Panc1 (cell line): ENCODE measurements at places on chromosomes 1 and 21. TPM values are rescaled to one million over a fixed set of nuclear protein-coding genes. Genes with fewer than 3 reads are reported as not detected.

Gene RXRG
- not detected for total RNA-seq

Gene ACTL8
- not detected for total RNA-seq

Gene MAB21L3
- total RNA-seq = not detected

Gene GBP5
- total RNA-seq = 0.10 TPM

Gene RIPPLY3
- 1.2 TPM for total RNA-seq

Gene LIN28A
- 0.64 TPM for total RNA-seq

Gene LIN9
- total RNA-seq = 11.4 TPM

- no peak within 1 kb of the TSS for H3K4me3 ChIP-seq
- no peaks in the 10 kb centered on the region for H3K4me1 ChIP-seq
- H3K27me3 ChIP-seq = no peaks in the 10 kb centered on the region
- no peak within 1 kb of the TSS for H3K27ac ChIP-seq
- no peaks in the 10 kb centered on the region; the same call in 1 of the 2 replicates for H3K36me3 ChIP-seq
Measured at GRCh38 chr1:110872745-110873720, at the start of gene CD53. Gene CD53 (plus strand): TSS chr1:110873148. CDS start chr1:110891409, 18,261 bp downstream.

DNA sequence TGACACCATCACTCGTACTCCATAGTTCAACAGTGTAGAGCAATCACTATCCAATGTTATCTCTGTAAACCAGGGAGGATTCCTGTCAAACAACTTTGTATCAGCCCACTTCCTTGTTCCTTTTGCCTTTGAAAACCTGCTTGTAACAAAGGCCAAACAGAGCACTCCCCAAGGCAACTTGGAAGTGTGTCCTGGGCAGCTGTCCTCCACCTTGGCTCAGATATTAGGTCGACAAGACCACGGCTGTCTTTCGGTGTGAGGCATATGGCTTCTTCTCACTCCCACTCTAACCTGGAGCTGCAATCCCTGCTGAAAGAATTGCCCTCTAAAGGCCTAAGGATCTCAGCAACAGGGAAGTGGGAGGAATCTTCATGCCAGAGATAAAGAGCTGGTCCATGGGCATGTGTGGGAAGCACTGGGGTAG is 66.7 kb downstream of the ITPKB start:
- no peaks in the 10 kb centered on the region for H3K27me3 ChIP-seq
- no peak overlapping the region for H3K4me3 ChIP-seq
- no peaks in the 10 kb centered on the region for H3K36me3 ChIP-seq
- H3K27ac ChIP-seq = no peak overlapping the region
- DNase-seq = no peak

DNA sequence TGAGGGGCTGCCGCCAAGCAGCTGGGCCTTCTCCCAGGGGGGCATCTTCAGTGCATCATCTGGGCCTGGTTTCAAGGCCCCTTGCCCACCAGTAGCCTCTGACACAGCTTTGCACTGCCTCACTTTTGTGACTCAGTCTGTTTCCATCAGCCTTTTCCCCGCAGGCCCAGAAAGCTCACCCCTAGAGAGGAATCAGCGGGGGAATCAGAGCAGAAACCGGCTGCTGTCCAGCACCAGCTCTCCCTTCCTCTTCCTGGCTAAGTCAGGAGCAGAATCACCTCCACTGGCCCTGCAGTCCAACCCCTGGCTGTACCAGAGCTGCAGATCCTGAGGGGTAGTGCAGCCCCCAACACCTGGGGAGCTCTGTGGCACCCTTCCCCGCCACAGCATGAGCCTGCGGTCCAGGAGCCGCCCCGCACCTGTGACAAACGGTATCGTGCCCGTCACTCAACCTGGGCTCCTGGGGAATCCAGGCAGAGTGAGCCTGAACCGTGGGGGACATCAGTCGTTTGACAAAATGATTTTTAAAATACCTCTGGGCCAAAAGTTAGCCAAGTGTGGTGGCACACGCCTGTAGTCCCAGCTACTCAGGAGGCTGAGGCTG is 83.3 kb upstream of the TMEM51 start:
- no peak for DNase-seq
- H3K36me3 ChIP-seq = no peaks in the 10 kb centered on the region
- no peak overlapping the region for H3K27ac ChIP-seq
- H3K27me3 ChIP-seq = no peaks in the 10 kb centered on the region
- no peak overlapping the region for H3K4me3 ChIP-seq

DNA sequence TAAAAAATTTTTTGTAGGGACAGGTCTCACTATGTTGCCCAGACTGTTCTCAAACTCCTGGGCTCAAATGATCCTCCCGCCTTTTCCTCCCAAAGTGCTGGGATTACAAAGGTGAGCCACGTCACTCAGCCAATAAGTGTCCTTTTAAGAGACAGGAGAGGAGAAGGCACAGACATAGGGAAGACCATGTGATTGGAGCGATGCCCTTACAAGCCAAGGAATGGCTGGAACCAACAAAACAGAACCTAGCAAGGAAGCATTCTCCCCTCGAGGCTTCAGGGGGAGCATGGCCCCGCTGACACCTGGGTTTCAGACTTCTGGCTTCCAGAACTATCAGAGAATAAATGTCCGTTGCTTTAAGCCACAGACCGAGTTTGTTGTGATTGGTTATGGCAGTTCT is 37.0 kb downstream of the NDUFS5 start:
- no peaks in the 10 kb centered on the region for H3K27me3 ChIP-seq
- H3K4me1 ChIP-seq = no peaks in the 10 kb centered on the region
- H3K27ac ChIP-seq = no peak overlapping the region
- no peak overlapping the region for H3K4me3 ChIP-seq
- no peak for DNase-seq

- H3K36me3 ChIP-seq = no peaks in the 10 kb centered on the region
- no peak for DNase-seq
- H3K4me1 ChIP-seq = no peaks in the 10 kb centered on the region
- no peaks in the 10 kb centered on the region for H3K27me3 ChIP-seq
- no peak overlapping the region for H3K4me3 ChIP-seq
- H3K27ac ChIP-seq = no peak overlapping the region
Measured at GRCh38 chr1:84407958-84408422, 9.7 kb downstream of the DNASE2B start.

- peaks cover 4% of the 10 kb centered on the region; the same call in 1 of the 2 replicates for H3K27me3 ChIP-seq
- H3K4me1 ChIP-seq = peaks cover 6% of the 10 kb centered on the region; the same call in 1 of the 2 replicates
- H3K27ac ChIP-seq = no peak overlapping the region
Measured at GRCh38 chr1:158115126-158115525, 65.6 kb upstream of the CD1D start.

DNA sequence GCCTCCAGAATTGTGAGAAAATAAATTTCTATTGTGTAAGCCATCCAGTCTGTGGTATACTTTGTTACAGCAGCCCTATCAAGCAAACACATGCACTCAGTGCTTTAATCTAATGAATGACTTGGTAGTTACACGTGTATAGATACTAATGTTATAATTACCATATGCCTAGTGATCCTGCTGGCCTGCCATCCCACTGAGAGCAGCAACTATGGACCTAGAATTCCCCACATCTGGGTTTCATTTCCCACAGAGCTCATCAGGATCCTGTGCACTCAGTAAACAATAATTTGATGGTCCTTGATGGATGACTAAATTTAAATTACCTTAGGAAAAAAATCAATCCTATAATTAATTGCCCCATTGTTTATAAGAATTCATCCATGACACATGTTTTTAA is 86.5 kb upstream of the RGS1 start:
- no peaks in the 10 kb centered on the region for H3K27me3 ChIP-seq
- H3K27ac ChIP-seq = no peak overlapping the region
- no peak for DNase-seq
- H3K36me3 ChIP-seq = no peaks in the 10 kb centered on the region
- H3K4me1 ChIP-seq = no peaks in the 10 kb centered on the region
- no peak overlapping the region for H3K4me3 ChIP-seq

GRCh38 chr21:41725421-41726031 is 41.3 kb downstream of the RIPK4 start:
- H3K27ac ChIP-seq = peak overlapping the region; percentile 90
- peaks cover 36% of the 10 kb centered on the region for H3K4me1 ChIP-seq
- H3K4me3 ChIP-seq = no peak overlapping the region

DNA sequence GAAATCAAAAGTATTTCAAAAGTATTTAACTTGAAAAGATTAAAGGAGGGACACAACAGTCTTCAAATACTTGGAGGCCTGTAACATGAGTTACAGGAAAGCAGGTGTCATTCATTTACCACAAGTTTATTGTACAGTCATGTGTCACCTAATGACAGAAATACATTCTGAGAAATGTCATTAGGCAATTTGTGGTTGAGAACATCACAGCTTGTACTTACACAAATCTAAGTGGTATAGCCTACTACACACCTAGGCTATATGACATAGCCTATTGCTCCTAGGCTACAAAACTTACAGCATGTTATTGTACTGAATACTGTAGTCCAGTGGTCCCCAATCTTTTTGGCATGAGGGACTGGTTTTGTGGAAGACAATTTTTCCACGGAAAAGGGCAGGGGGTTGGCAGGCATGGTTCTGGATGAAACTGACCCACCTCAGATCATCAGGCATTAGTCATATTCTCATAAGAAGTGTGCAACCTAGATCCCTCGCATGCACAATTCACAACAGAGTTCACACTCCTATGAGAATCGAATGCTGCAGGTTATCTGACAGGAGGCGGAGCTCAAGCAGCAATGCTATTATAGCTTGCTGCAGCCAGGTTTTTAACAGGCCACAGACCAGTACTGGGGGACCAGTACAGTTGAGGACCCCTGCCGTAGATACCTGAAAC is 25.0 kb upstream of the PHTF1 start:
- no peak overlapping the region for H3K27ac ChIP-seq
- DNase-seq = no peak
- no peaks in the 10 kb centered on the region for H3K36me3 ChIP-seq
- no peaks in the 10 kb centered on the region for H3K4me1 ChIP-seq

- H3K4me1 ChIP-seq = no peaks in the 10 kb centered on the region
- no peaks in the 10 kb centered on the region for H3K36me3 ChIP-seq
- no peak overlapping the region for H3K4me3 ChIP-seq
Measured at GRCh38 chr1:115074839-115075534, 14.3 kb downstream of the TSPAN2 start.

GRCh38 chr1:116262207-116262994 is 110.6 kb upstream of the ATP1A1 start:
- no peaks in the 10 kb centered on the region for H3K36me3 ChIP-seq
- no peaks in the 10 kb centered on the region for H3K4me1 ChIP-seq
- H3K27ac ChIP-seq = no peak overlapping the region
- no peak for DNase-seq
- no peaks in the 10 kb centered on the region; the same call in 1 of the 2 replicates for H3K27me3 ChIP-seq

DNA sequence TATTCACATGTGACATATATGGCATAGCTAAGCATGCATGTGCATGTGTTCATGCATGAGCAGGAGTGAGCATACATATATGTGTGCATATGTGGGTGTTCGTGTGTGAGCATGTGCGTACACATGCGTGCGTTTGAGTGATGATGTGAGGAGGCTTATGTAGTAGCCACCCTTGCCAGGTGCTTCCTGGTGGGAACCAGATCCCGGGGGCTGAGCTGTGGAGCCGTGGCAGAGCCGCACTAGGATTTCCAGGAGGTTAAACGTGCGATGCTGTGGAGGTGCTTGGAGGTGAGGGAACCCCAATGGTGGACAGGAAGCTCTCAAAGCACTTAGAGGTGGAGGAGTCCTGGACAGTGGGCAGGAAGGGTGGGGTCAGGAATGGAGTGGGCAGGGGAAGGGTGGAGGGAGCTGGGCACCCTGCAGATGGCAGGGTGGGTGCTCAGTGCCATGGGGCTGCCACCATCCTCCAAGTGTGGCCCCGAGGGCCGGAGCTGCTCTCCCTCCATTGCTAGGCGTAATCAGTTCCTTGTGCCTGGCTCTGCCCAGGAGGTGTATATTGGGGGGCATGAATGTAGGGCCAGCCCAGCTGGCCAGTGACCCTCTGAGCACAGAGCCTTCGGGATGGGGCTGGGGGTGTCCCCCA is 48.5 kb downstream of the COL18A1 start:
- no peak for DNase-seq
- H3K4me1 ChIP-seq = peaks cover 67% of the 10 kb centered on the region
- H3K27me3 ChIP-seq = no peaks in the 10 kb centered on the region
- H3K4me3 ChIP-seq = no peak overlapping the region

DNA sequence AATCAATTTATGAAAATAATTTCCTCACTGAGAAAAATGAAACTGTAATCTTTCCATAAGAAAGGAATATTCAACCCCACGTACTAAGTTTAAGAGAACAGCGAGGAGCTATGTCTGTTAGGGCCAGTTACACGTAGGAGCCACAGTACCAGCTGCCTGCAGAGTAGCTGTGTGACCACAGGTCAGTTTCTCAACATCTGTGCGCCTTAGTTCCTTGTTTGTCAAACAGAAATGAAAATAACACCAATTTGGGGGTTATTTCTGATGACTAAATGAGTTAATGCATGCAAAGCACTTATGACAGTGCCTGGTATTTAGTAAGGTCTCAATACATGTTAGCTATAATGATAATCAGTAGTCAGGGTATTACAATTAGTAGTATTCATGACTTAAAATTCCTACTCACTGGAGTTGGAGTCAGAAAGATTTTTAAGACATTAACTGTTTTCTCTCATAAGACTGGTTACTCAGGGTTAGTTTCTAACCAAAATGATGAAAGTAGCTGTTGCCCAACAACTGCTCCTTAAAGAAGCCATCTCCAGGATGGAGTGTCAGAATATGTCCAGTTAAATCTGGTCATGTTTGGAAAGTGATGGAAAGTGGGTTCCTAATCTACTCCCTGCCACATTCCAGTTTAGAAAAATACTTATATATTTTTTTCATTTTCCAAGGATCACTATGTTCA is 85.8 kb upstream of the ZNF648 start:
- no peaks in the 10 kb centered on the region for H3K36me3 ChIP-seq
- H3K27ac ChIP-seq = no peak overlapping the region
- DNase-seq = no peak
- H3K4me3 ChIP-seq = no peak overlapping the region
- no peaks in the 10 kb centered on the region for H3K4me1 ChIP-seq

DNA sequence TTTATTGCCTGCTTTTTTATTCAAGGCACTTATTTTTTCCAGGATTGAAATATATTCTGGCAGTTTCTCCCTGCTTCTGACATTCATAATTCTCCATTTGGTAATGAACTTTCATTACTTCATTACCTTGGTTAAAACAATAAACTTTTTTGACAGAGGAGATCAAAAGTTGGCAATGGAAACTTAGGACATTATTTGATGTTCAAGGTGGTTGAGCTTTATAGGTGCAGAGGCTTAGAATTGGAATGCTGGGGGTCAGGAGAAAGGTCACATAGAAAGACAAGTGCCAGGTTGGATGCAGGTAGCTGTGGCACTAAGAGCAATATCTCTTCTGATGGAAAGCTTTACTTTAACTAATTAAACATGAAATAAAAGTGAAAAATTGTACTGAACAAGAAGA is 152.4 kb downstream of the SPATA46 start:
- H3K27me3 ChIP-seq = no peaks in the 10 kb centered on the region
- H3K36me3 ChIP-seq = no peaks in the 10 kb centered on the region
- H3K4me3 ChIP-seq = no peak overlapping the region
- peak overlapping the region; percentile 87 for H3K27ac ChIP-seq
- no peak for DNase-seq
